ENCODE measurements at places on chromosomes 2 and 18. TPM values are rescaled to one million over a fixed set of nuclear protein-coding genes. Genes with fewer than 3 reads are reported as not detected.

DNA sequence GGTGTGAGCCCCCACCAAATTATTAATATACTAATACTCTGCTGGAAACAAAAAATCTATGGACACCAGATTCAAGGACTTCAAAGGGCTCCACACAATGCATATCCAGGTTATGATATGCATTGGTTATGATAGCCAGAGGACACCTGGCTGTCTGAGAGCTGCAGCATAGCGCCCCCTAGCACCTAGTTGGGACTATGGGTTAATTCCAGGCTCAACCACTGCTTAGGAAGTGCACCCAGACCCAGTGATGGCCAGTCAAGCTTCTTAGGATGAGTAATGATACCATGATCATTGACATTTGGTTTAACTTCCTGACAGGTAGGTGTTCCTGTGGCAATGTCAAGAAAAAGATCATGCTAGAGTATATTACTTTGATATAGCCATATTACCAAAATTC is 3.8 kb upstream of the FRZB start:
- no peak for DNase-seq

DNA sequence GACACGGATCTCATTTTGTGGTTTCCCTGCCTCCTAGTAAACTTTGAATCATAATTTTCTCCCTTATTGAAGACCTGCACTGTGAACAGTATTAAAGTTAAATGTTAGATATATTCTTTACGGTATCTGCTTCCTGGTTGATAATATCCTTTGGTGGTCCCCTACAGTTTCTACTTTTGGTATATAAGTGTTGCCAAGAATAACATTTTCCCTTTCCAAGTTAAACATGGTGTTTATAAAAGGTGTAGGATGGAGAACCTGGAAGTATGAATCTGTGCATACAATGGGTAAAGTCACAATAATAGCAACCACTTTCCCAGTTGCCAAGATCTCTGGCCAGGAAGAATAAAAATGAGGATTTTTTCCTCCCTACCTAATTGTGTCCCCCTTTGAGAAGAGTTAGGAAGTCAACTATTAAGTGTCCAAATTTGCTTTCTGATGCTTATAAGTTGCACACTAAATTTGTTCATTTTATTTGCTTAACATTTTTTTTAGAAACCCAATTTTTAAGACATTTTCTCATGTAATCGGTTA is 201.0 kb upstream of the STK17B start:
- DNase-seq: no peak

DNA sequence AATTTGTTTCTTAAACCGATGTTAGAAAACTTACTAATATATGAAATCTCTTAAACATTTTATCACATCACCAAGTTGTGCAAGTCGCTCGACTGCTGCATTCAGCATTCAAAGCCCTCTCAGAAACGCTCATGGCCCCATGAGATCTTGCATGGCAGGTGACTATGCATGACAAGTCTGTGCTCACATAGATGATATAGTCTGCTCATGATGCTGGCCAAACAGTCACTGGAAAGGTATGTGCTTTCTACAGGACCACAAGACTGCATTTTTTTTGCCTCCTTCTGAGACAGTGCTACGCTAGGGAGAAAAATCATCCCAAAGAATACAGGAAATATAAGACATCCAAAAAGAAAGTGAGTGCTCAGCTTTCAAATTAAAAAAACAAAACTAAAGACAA is 98.3 kb upstream of the ZBTB14 start:
- DNase-seq: no peak

DNA sequence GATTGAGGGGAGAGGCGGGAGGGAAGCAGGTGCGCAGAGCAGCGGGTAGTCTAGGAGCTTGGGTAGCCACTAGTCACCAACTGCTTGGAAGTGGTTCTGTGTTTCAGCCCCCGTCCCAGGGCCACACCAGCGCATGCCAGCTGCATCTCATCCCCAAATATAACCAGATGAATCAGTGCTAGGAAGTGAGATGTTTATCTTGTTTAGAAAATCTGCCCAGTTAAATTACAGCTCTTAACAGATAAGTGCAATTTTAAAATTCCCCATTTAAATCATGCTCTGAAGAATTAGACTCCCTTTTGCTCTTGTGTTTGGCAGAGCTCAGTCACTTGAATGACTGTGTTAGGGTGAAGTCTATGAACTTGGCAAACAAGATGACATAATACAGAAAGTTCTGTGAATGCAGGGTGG is 193.8 kb downstream of the SEPTIN10 start:
- no peak for DNase-seq

GRCh38 chr2:112712903-112713584 is 7.8 kb upstream of the NT5DC4 start:
- peak; percentile 77 for DNase-seq

DNA sequence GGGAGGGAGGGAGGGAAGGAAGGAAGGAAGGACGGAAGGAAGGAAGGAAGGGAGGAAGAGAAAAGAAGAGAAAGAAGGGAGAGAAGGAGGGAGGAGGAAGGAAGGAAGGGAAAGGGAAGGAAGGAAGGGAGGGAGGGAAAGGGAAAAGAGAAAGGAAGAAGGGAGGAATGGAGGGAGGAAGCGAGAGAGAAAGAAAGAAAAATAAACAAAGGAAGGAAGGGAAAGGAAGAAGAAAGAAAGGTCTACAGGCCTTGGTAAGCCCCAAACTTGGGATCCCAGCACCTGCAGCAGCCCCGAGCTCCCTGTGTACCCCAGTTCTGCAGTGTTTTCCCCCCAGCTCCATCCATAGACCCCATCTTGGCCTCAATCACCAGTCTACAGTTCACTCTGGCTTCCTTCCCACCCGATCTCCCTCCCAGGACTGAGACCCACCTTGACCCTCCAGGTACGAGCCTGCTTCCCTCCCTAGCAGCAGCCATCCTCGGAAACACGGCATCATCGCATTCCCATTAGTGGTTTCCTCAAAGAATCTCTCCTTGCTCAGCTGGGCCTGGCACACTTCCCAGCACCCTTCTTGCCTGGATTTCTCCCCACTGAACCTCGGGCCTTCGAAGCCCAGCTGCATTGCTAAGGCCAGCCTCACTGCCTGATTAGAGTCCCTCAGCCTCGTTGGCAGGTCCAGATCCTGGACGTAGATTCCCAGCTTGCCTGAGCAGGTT is 46.1 kb upstream of the SH3BP4 start:
- no peak for DNase-seq

GRCh38 chr18:42184685-42185477 is 229.8 kb downstream of the PIK3C3 start:
- DNase-seq: no peak

DNA sequence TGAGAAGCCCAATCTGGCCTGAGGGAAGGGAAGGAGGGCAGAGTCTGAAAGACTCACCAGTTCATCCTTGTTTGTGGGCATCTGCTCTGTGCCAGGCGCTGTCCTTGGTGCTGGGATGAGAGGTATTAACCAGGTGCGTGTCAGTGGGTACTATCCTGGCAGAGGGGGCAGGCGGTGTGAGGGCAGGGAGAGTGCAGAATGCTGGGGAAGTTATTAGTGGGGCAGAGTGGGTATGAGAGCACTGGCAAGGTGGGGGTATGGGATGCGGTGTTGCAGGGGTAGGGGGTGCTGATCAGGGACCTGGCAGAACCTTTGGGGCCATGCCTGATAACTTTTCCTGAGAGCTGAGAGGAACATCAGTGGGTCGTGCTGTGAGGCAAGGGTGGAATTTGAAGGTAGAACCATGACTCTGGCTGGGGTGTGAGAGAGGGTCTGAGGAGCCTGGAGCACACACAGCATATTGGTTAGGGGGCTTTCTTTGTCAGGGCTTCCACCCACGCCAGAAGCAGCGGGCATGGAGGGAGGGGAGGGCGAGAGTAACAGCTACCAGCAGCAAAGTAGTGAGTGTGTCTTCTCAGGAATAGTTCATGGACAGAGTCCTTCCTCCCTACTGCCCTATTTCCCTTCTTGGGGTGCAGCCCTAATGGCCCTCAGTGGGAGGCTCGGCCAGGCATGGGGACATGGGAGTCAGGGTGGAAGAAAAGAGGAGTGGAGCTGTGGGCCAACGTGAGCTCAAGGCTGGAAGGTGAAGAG is 290.7 kb downstream of the CYP26B1 start:
- peak; percentile 82 for DNase-seq

DNA sequence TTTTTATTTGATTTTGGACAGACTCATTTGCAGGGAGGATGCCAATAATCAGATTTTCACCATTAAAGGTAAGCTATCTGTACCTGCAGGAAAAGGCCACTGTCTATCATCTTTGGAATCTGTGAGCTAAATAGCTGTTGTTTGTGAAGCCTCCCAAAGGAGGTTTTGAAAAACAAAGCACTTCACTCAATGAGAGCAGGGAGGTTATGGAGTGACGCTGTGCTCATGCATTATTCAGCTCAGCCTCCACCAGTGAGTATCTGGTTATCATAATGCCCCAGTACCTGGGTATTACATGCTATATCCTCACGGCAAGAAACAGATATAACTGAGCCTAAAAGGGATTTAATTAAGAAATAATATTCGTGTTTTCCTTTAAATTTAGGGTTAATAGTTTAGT is 189.6 kb upstream of the PIK3C3 start:
- DNase-seq: no peak

DNA sequence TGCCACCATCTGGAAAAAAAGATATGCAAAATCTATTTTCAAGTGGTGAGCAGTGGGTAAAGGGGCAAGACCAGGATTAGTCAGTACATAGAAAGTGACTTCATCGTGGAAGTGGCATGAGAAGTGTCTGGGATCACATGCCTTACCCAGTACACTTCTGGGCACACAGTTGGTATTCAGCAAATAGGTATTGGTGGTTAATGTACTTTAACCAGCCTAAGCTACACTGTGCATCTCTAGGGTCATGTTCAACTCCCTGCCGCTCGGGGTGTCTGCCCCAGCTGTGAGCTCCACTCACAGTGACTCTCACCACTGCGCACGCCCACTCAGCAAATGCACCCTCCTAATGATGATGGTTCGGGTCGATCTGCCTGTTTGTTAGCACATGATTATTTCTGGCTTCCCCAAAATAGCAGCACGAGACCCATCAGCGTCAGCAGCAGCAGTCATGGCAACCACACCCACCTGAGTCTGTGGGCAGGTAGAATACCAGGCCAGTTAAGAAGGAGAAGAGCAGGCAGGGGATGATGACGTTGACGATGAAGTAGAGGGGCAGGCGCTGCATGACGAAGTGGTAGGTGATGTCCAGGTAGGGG is 11.1 kb downstream of the CHRNA1 start:
- DNase-seq: no peak

DNA sequence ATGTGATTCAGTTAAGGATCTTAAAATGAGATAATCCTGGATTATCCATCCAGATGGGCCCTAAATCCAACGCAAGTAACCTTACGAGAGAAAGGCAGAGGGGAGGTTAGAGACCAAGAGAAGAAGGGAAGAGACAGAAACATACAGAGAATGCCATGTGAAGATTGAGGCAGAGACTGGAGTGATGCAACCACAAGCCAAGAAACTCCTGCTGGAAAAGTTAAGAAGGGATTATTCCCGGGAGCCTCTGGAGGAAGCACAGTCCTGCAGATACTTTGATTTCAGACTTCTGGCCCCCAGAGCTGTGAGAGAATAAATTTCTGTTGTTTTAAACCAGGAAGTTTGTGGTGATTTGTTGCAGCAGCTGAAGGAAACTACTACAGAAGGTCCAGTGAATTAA is 992.7 kb downstream of the BCL11A start:
- DNase-seq: no peak

GRCh38 chr2:11326677-11327211 is 17.7 kb downstream of the ROCK2 start:
- no peak for DNase-seq

DNA sequence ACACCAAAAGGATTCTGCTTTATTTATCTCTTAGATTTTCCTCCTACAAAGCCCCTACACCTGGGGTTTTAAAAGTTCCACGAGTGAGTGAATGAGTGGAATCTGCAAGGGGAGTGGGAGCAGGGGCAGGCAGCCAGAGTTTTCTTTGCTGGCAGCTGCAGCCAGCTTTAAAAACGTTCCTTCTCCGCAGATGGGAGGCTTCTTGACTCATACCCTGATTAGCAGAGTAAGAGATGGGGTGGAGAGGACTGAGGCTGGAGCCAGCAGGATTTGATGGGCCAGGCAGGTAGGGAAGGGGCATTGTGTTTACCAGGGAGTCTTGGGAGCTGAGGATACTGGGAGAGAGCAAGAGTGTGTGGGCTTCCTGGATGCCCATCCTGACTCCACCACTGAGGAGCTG is 99.6 kb upstream of the TNP1 start:
- DNase-seq: no peak

- DNase-seq: no peak
These were observed 47.8 kb upstream of the LRP1B start for GRCh38 chr2:142178604-142179003.

DNA sequence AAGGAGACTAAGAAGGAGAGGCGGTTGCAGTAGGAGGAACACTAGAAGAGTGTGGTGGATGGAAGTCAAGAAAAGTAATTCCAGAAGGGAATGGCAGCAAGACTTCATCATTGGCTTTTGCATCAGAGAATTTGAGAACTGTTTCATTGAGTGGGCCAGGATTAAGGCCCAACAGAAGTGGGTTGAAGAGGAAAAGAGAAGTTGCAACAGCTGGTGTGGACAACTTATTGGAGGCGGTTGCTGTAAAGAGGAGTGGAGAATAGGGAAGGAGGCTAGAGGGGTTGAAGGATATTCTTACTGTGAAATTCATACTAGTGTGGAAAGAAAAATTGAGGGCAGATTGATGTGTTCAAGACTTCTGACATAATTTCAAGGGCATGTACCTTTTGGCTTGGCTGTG is 168.7 kb upstream of the FN1 start:
- no peak for DNase-seq

GRCh38 chr2:174020026-174020425 is 54.9 kb upstream of the SP3 start:
- no peak for DNase-seq

DNA sequence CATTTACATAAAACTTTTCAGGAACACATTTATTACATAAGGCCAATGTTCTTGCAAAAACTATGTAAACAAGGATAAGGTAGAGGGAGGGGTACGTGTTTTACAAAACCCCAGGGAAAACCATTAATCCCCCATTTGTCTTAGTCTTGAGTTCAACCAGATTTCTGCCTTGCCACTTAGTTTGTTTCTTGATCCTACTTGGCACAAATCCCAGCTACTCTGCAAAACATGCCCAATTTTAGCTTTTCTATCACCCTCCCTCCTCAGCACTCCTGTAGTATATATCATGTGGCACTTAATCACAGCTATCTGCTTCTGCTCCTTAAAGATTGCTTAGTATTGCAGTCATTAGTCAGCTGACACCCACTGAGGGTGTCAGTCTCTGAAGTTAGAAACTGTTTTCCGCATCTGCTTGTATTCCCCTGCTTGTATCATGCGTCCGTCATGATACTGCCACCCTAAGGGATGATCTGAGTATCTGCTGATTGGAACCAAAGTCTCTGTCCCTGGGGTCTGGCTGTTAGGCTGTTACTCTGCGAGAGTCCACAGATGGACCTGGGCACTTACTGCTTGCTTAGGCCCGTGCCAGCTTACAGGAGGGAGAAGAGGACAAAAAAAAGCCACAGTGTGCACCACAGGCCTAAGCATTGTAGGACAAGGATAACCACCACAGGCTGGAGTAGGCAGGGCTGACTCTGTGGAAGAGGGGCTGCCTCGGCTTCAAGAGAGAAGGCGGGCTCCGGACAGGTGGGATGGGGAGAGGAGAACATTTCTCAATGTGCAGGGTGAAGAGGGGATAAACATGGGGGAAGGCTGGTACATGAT is 82.2 kb downstream of the EPAS1 start:
- no peak for DNase-seq

KCNE4 gene
- 15.0 TPM for total RNA-seq

VWC2L gene
- total RNA-seq: not detected

BCL2L11 gene
- total RNA-seq: 9.0 TPM

CRACDL gene
- 7.9 TPM for total RNA-seq

MYCN gene
- total RNA-seq: 0.29 TPM

C18orf54 gene
- 1.3 TPM for total RNA-seq

RBM43 gene
- 3.7 TPM for total RNA-seq

ABCB11 gene
- total RNA-seq: 0.06 TPM
